ENCODE measurements at places on chromosomes 4 and X. TPM values are rescaled to one million over a fixed set of nuclear protein-coding genes. Genes with fewer than 3 reads are reported as not detected.

GRCh38 chr4:119105605-119106004, 30.0 kb upstream of the MYOZ2 start:
- H3K4me3 ChIP-seq, result no peak overlapping the region
- H3K36me3 ChIP-seq, result no peaks in the 10 kb centered on the region
- peaks cover 10% of the 10 kb centered on the region for H3K4me1 ChIP-seq
- H3K27me3 ChIP-seq, result no peaks in the 10 kb centered on the region

TEC gene
- 7.7 TPM for total RNA-seq

OCIAD2 gene
- total RNA-seq, result 30.6 TPM

GRCh38 chr4:153618833-153619232, 65.2 kb upstream of the TLR2 start:
- H3K27ac ChIP-seq, result no peak overlapping the region
- H3K27me3 ChIP-seq, result no peaks in the 10 kb centered on the region
- no peaks in the 10 kb centered on the region for H3K4me1 ChIP-seq

DNA sequence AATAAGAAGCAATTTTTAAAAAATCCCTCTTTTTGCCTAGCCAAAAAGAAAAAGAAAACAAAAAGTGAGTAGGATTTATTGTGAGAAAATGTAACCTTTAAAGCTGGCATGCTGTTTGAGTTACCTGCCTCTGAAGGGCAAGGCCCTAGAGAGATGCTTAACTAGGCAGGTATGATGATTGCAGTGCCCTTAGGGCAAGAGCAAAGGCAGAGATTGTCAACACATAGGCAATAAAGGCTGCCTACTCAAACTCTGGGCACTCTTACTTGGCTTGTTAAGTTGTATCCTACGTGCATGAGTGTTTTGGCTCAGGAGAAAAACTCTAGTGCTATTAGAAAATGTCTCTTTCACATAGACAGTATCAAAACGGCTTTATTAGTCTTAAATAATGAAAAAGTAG, 306.0 kb downstream of the RPA4 start:
- no peaks in the 10 kb centered on the region for H3K4me1 ChIP-seq
- no peak overlapping the region for H3K27ac ChIP-seq
- H3K27me3 ChIP-seq, result no peaks in the 10 kb centered on the region

CSAG3 gene
- not detected for total RNA-seq

MAD2L1 gene
- 0.90 TPM for total RNA-seq

ARHGAP6 gene
- 17.1 TPM for total RNA-seq

- H3K27me3 ChIP-seq, result no peaks in the 10 kb centered on the region
- DNase-seq, result no peak
- no peak overlapping the region for H3K4me3 ChIP-seq
- no peak overlapping the region for H3K27ac ChIP-seq
Measured at GRCh38 chr4:120718979-120719566, 203.5 kb downstream of the PRDM5 start.

DNA sequence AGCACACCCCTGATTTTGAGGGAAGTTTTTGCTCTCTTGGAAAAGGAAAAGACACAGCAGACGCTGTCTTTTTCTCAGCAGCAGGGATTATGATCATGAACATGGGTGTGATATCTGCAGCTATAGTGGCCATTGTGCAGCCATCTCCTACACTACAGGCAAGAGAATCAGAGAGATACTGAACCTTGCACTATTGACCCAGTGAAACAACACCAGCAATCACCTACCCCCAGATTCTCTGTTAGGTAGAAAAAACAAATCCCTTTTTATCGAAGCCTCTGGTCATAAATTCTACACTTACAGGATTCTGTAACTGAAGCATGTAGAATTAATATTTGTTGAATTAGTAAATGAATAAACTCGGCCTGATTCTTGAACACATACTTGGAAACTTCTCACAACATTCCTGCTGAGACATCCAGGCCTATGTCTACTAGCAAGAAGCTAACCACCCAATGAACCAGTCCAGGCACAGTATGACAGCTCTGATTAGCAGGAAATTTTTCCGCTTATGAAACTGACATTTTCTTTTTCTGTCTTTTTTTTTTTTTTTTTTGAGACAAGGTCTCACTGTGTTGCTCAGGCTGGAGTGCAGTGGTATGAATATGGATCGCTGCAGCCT, 5.0 kb upstream of the AFAP1 start:
- no peaks in the 10 kb centered on the region for H3K4me1 ChIP-seq
- H3K27me3 ChIP-seq, result no peaks in the 10 kb centered on the region
- H3K36me3 ChIP-seq, result no peaks in the 10 kb centered on the region
- no peak overlapping the region for H3K4me3 ChIP-seq
- no peak overlapping the region for H3K27ac ChIP-seq

GRCh38 chr4:74583089-74583700, 138.3 kb downstream of the AREG start:
- no peak overlapping the region for H3K4me3 ChIP-seq
- no peaks in the 10 kb centered on the region for H3K27me3 ChIP-seq
- H3K4me1 ChIP-seq, result no peaks in the 10 kb centered on the region
- no peak overlapping the region for H3K27ac ChIP-seq

MSANTD1 gene
- 1.0 TPM for total RNA-seq

PTCHD1 gene
- 0.20 TPM for total RNA-seq

NXF2B gene
- total RNA-seq, result not detected

DNA sequence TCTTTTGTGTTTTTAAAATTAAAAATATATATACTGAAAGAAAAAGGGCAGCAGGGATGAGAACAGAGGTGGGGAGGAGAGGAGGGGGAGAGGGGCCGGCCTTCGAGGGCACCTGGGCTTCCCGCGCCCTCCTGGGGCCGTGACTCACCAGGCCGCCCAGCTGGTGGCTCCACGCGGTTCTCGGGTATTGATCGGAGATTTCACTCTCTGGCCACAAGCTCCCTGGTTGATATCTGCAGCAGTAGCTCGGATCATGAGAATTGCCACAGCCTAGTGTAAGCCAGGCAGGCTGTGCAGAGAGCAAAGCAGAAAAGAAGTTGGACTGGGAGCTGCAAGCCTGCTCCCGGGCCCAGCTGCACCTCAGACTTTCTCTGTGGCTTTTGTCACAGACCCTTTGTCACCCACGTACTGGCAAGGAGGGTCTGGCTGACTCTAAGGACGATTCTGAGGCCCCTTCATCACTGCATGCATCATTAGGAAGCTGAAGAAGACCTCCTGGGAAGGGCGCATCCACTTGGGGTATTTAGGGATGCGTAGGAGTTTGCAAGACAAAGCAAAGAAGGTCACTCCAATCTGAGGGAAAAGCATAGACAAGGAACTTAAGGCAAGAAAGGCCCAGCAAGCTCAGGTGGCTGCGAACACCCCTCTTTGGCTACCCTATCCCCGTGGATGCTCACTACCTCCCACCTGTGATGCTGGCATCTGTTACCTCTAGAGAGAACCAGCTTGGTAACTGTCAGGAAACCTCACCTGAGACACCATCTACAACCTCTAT, 71.7 kb downstream of the CPZ start:
- no peak overlapping the region for H3K4me3 ChIP-seq
- peaks cover 7% of the 10 kb centered on the region for H3K27me3 ChIP-seq
- no peaks in the 10 kb centered on the region for H3K4me1 ChIP-seq
- no peaks in the 10 kb centered on the region for H3K36me3 ChIP-seq

RAPGEF2 gene
- total RNA-seq, result 61.3 TPM

HSFX3 gene
- total RNA-seq, result not detected

DNA sequence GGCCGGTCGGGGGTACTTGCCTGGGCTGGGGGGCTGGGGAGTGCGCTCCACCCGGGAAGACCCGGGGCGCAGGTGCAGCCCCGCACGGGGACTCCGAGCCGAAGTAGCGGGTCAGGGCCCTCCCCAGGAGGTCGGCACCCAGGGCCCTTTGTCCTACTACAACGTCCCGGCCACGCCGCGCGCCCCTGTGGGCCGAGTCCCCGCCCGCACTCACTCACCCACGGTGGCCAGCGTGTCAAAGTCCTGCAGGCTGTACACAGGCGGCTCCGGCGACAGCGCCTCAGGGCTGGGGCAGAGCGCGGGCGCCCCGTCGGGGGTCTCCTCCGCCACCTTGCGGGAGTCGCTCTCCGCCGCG, 602 bp downstream of the PRKX start:
- peak overlapping the region; percentile 72 for H3K27ac ChIP-seq
- H3K27me3 ChIP-seq, result no peaks in the 10 kb centered on the region
- DNase-seq, result no peak
- no peaks in the 10 kb centered on the region for H3K36me3 ChIP-seq

DNA sequence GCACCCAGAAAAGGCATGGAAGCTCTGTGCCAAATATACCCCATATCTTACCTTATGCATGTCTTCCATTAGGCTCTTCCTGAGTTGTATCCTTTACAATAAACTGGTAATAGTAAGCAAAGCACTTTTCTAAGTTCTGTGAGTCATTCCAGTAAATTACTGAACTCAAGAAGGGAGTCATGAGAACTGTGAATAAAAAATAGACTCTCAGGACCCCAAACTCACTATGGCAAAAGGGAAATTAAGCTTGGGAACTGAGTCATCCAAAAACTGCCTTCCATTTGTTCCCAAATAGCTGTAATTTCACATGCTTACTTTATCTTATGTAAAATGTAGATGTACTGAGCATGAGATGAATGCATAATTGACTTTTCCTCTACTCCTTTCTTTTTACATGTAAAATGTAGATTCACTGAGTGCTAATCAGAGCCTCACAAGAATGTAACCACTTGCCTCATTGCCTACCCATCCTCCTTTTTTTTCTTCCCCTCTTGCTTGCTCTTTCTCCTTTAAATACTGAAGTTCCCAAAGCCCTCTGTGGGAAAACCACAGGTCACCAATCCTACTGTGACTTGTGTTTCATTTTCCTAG, 8.1 kb downstream of the TCEAL3 start:
- H3K4me1 ChIP-seq, result no peaks in the 10 kb centered on the region
- no peak overlapping the region for H3K4me3 ChIP-seq
- no peaks in the 10 kb centered on the region for H3K27me3 ChIP-seq
- H3K27ac ChIP-seq, result no peak overlapping the region
- DNase-seq, result no peak

GRCh38 chr4:6710282-6710681, 617 bp upstream of the MRFAP1L1 start:
- no peaks in the 10 kb centered on the region for H3K27me3 ChIP-seq
- peaks cover 29% of the 10 kb centered on the region for H3K4me1 ChIP-seq
- H3K27ac ChIP-seq, result peak overlapping the region; percentile 86
- no peak for DNase-seq
- H3K36me3 ChIP-seq, result no peaks in the 10 kb centered on the region
- H3K4me3 ChIP-seq, result peak overlapping the region; percentile 98

ADGRL3 gene
- total RNA-seq, result 4.0 TPM

MGARP gene
- 0.75 TPM for total RNA-seq

DNA sequence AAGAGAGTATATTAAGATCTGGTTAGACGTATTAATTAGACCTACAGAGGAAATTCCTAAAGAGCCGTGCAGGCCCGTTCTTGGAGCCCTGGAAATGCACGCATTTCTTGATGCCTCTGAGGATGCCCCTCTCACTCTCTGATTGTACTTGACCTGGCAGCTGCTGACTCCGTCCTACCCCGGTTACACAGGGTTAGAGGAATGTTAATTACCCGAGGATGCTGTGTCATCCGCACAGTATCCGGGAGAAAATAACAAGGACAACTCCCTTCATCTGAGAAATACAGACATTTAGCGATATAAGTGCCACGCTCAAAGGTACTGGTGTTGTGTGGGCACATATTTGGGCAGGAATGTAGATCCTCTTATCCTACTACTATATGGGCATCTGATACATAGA, 404.6 kb upstream of the FAT1 start:
- no peak overlapping the region for H3K27ac ChIP-seq
- H3K4me3 ChIP-seq, result no peak overlapping the region
- DNase-seq, result no peak
- no peaks in the 10 kb centered on the region for H3K4me1 ChIP-seq
- H3K27me3 ChIP-seq, result no peaks in the 10 kb centered on the region
- H3K36me3 ChIP-seq, result no peaks in the 10 kb centered on the region

DNA sequence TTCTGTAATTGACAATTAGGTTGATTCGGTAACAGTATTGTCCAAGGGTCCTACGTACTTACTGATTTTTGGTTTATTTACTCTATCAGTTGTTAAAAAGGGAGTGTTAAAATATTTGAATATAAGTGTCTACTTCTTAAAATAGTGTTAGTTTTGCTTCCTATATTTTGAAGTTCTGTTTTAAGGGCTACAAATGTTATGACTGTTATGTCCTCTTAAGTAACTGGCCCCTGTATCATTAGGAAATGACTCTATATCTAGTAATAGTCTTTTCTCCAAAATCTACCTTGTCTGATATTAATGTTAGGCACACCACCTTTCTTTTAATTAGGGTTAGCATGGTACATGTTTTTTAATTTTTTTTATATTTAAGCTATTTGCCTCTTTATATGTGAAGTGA, 30.1 kb downstream of the ANKRD50 start:
- DNase-seq, result no peak
- H3K27ac ChIP-seq, result no peak overlapping the region
- H3K36me3 ChIP-seq, result peaks cover 13% of the 10 kb centered on the region
- H3K27me3 ChIP-seq, result no peaks in the 10 kb centered on the region
- no peak overlapping the region for H3K4me3 ChIP-seq

Measured in upper lobe of right lung (tissue), 1 donor.